ENCODE measurements at places on chromosomes 5 and 9.

DNA sequence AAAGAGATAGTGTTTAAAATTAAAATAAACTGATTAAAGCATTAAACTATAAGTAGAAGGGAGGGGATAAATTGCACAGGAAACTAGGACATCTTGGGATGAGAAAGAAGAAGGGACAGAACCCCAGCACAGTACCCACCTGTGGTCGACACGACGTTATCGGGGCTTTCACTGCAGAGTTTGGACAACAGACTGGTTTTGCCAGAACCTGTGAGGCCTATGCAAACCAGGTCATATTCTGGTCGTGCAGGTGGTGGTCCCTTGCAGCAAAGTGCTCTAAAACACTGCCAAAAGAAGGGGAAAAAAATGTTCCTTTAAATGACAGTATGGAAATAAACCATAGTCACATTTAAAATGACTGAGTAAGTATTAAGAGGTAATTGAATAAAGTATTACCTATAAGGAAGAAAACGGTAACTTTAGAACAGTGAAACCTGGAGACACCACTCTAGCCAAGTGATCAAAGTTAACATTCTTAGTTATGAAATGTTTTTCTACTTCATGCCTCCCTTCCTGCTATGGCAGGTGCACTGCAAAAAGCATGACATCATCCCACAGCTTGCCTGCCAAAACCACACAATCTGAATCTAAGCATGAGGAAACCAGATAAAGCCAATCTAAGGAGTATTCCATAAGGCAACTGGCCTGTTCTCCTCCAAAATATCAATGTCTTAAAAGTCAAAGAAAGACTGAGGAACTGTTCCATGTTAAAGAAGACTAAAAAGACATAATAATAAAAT, 138.6 kb downstream of the ARL15 start:
- no peak for DNase-seq

DNA sequence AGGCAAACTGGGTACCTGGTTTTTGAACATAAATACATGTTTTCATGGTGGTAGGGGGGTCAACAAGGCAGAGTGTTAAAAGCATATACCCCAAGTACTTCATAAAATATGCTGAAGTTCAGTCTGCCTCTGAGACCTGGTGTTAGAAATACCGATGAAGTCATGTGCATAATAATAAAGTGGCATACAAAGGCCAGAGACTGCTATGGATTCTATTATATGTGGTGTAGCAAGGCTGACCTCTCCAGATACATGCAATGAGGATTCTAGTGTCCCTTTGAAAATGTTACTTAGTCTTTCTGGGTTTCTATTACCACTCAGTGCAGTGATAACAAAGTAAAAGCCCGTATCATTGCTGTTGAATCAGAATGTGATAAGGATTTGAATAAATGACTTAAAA, 487.5 kb upstream of the ZNF608 start:
- no peak for DNase-seq

DNA sequence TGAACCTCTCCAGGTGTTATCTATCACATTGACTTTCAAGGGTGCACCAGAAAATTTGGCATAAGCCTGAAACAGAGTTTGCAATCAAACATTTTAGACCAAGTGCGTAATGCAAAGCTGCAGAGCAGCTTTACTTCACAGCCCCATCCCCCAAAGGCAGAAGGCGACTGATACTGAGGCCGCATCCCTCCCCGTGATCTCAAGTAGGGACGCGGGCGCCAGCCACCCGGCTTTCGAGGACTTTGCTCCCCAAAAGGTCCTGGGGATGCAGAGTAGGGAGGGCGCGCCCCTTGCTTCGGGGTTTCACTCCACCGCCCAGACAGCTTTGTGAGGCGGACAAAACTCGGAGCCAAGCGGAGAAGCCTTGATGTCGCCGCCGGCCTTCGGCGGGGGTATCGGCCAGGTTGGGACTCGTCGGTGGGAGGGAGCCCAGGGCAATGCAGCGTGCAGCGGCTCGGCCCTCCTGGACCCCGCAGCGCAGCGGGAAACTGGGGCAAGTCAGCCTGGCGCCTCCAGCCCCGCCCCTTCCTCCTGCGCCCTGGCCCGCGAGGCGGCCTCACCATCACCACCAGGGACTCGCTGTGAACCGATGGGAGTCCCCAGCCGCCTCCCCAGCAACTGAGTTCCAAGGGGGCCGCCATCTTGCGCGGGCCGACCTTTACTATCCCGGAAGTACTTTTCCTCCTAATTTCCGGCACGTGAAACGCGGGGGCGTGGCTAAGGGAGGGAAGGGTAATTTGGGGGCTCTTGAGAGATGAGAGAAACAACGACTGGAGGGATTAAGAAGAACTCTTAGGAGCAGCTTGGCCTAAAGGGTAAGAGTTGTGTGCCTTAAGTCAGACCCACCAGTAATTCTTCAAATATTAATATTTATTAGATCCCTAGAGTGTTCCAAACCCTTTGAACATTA, at the start of gene MTX3:
Gene MTX3, minus strand, starts transcription at position 665 of the 910 bp plus-strand sequence. Its CDS starts 24 bp downstream, at position 641.
- peak; percentile 93 for DNase-seq

- no peak for DNase-seq
Measured at GRCh38 chr5:176812269-176813259, 2.2 kb downstream of the UNC5A start.

DNA sequence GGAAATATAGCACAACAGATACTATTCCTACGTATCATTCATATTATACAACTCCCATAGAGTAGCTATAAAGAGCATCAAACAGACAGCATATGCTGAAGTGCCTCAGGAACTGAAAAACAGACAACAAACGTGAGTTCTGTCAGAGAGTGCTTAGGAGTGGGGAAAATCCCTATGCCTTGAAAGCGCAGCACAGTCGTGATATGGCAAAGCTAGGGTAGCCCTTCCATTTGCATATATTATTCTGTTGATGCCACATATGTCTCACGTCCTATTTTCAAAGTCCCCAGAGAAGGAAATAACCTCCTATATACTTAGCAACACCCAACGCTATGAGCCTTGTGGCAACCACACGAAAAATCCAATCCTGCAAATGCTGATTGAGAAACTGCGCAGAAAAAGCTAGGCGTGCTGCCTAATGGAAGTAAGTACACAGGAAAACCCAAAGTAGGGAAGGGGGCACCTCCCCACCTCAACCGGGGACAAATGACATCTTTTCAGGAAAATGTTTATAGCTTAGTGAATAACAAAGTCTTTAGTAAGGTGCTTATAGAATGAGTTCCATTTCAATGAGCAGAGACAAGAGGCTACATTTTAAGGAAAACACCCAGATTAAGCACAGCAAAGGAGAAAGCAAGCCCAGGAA, 105.1 kb downstream of the MED10 start:
- no peak for DNase-seq

DNA sequence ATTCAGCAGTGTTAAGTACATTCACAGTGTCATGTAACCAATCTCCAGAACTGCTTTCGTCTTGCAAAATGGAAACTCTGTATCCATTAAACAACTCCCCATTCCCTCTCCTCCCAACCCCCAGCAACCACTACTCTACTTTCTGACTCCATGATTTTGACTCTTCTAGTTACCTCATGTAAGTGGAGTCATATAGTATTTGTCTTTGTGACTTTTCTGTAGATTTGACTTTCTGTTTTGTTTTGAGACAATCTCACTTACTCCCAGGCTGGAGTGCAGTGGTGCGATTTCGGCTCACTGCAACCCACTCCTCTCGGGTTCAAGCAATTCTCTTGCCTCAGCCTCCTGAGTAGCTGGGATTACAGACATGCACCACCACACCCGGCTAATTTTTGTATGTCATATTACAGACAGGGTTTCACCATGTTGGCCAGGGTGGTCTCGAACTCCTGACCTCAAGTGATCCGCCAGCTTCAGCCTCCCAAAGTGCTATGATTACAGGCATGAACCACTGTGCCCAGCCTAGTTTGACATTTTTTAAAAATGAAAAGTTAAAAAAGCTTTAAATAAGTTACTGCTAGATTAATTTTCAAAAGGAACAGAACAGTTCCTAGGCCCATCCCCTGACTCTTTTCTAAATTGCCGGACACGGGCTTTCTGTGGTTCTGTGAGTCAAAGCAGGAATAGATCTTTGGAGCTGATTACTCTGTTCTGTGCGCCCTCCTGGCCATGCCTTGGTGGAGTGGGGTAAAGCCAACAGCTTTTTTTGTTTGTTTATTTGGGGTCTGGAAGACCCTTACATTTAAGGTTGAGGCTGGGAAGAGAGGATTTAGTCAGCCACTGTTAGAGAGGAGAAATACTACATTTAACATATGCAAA, 59.3 kb downstream of the RALGPS1 start:
- DNase-seq = no peak

GRCh38 chr5:42858031-42858643, 46.4 kb upstream of the SELENOP start:
- no peak for DNase-seq

DNA sequence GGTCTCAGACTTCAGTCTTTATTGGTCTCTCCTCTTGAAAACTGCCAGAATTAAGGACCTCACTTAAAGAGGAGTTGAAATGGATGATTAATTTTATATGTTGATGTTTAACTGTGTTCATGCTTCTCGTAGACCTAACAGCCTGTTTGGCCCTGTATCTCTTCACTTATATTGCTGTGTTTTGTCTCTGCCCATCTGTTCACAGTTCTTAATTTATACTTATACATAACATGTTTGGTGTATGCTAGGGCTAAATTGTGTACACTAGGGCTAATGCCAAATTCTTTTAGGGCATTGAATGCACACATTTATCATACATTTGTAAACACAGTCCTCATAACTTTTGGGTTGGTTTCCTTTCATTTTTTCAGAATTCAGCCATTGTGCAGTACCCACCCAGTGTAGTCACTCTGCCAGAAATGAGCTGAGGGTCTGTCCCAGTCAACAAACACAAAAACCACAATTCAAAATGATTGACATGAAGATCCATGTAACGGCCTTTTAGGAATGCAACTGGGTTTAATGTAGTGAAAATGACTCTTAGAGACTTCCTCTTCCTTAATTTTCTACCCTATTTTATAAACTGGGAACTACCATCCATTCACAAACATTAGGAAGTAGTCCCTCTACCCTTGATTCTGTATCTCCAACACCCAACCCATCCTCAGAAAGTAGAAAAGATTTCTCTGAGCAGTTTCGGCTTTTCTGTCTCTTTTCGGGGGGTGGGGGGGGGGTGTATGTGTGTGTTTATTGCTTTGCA, 668.8 kb upstream of the KLF4 start:
- DNase-seq = no peak

- no peak for DNase-seq
Measured at GRCh38 chr5:43771611-43772031, 168.6 kb downstream of the NNT start.

DNA sequence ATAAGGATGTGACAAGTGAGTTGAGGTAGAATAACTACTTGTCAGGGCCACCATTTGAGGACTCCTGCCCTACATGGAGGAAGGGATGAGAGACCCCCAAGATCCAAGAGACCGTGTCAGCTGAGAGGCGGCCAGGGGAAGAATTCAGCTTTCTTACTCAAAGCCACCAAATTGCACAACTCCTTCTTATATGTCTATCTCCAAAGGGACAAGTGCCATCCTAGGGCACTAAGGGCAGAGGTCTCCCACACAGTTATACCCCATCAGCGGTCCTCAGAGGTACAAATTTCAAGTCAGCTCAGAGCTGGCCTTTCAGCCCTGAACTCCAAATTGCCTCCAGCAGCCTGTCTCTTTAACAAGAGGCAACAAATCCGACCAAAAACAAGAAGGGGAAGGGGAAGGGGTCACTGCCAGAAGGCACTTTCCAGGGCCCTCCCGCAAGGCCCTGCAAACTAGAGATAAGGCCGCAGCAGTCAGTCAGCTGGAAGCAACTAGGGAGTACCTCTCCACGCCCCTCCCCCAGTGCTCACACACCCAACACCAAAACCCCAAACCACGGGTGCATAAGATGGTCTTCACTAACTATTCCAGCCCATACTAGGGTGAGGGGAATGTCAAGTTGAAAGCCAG, 6.1 kb upstream of the STOML2 start:
- DNase-seq = no peak

DNA sequence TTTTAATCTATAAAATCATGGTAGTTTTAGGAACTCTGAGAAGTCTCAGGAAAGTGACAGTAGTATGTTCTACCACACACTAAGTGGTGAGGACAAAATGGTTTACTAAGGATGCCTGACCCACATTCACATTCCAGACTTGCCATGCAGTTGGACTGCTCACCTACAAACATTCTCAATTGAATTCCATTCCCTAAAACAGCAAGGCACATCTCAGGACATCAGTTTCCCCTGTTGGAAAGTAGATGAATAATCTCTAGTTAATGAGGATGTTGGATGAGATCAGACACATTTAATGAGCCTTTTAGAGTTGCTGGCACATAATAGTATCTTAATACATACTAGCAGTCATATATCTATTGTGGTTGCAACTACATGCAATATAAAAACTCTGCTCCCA, 76.6 kb downstream of the ZNF618 start:
- no peak for DNase-seq

GRCh38 chr5:151250346-151251000, 2.5 kb upstream of the GM2A start:
- no peak for DNase-seq

DNA sequence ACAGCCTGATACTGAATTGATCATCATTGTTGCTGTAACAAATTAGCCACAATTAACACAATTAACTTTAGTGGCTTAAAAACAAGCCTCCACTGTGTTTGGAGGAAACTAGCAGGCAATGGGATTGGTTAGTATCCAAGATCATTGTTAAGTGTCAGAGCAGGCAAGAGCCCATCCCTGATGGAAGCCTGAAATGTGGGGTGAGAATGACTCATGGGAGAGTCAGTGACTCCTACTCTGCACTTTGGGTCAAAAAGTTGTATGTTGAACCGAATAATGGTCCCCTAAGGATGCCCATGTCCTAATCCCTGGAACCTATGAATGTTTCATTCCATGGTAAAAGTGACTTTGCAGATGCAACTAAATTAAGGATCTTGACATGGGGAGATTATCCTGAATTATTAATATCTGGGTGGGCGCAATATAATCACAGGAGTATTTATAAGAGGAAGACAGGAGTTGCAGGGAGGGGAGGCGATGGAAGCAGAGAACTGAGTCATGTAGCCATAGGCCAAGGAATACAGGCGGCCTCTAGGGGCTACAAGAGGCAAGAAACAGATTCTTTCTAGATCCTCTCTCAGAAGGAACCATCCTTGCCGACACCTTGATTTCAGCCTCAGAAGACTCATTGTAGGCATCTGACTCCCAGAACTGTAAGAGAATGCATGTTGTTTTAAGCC, 28.8 kb downstream of the ALG2 start:
- no peak for DNase-seq

Measured in left kidney (tissue), 8 donors.